ENCODE measurements at places on chromosomes 16 and 17. TPM values are rescaled to one million over a fixed set of nuclear protein-coding genes. Genes with fewer than 3 reads are reported as not detected.
A peak's percentile ranks its signal among the peaks of the same experiment; 100 is the strongest.

DNA sequence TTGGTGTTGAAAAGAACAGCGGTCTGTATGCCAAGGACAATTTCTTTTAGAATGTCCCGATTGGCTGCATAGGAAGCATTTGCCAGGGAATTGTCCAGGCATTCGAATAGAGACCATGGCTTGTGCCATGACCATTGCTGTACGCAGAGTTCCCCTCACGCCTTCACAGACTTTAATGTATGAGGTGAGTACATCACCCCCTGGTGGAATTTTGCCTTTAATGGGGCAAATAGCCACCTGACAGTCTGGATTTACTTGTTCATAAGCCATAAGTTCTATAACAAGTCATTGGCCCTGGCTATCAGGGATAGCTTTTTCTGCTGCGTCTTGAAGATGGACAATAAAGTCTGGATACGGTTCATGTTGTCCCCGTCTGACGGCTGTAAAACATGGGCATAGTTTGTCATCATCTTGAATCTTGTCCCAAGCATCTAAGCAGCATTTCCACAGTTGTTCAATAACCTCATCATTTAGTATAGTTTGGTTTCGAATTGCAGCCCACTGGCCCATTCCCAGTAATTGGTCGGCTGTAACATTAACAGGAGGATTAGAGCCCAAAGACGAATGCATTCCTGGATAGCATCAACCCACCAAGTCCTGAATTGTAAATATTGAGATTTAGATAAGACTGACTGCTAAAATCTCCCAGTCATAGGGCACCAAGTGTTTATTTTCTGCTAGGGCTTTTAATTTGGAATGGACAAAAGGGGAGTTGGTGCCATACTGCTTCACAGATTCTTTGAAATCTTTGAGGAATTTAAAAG, 67.7 kb upstream of the ARL4D start:
- peak; percentile 24 for DNase-seq

- no peak for DNase-seq
These were observed 77.5 kb upstream of the DYNLRB2 start for GRCh38 chr16:80463326-80463725.

The CA7 gene
- total RNA-seq: not detected

GRCh38 chr17:64171041-64171440, 41.1 kb upstream of the ERN1 start:
- peak; percentile 85 for DNase-seq

DNA sequence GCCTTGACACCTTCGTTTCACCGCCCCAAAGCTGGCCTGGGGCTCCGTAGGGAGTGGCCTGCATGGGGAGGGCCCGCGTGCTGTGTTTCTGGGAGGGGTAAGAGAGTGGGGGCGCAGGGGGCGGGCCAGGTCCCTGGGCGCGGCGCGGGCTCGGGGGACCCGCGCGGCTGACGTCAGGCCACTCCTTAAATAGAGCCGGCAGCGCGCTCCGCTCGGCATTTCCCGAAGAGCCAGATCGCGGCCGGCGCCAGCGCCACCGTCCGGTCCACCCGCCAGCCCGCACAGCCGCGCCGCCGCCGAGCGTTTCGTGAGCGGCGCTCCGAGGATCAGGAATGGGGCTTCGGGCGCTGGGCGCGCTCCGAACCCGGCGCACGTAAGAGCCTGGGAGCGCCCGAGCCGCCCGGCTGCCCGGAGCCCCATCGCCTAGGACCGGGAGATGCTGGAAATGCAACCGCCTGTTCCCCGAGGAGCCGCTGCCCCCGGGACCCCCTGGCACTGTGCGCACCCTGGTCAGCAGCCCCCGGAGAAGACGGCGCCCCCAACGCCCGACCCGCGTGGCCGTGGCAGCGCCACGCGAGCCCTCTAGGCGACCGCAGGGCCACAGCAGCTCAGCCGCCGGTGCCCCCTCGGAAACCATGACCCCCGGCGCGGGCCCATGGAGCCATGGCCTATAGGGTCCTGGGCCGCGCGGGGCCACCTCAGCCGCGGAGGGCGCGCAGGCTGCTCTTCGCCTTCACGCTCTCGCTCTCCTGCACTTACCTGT, at the start of gene HS3ST2:
Gene HS3ST2 (plus strand): TSS at position 215 of the 763 bp plus-strand sequence. CDS start 449 bp downstream, at position 664.
- DNase-seq: peak; percentile 35

GRCh38 chr16:85350973-85351372, 238.7 kb upstream of the CIBAR2 start:
- DNase-seq: peak; percentile 94

Measured in dermis microvascular lymphatic vessel endothelial cell (primary cell).